Neural crest cell (in vitro differentiated cells): ENCODE measurements at places on chromosomes 5 and 9.
A peak's percentile ranks its signal among the peaks of the same experiment; 100 is the strongest.

DNA sequence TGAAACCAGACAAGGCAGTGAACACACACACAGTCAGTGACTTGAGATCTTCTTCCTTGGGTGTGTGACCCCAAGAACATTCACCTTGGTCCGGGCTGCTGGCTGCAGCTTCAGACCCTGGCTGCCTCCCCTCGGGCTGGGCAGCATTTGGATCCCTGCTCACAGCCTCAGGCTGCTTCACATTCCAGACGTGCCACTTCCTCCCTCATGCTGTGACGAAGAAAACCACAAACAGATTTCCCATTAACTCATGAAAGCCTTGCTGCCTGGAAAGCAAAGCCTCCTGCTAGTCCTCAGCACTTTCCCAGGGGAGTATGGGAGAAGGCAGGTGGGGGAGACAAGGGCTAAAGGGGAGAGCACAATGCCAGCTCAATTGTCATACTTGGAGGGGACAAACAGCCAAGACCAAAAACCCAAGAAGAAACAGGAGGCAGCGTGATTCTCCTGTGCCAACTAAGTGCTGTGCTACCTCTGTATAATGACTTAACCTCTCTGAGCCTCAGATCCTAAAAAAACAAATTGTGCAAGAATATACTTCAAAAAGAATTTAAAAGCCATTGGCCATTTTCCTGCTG lies 594.6 kb upstream of the BRINP1 start:
- H3K4me3 ChIP-seq = no peak overlapping the region
- peaks cover 41% of the 10 kb centered on the region for H3K27me3 ChIP-seq
- H3K4me1 ChIP-seq = peaks cover under 1% of the 10 kb centered on the region
- H3K27ac ChIP-seq = no peak overlapping the region
- no peaks in the 10 kb centered on the region for H3K36me3 ChIP-seq

DNA sequence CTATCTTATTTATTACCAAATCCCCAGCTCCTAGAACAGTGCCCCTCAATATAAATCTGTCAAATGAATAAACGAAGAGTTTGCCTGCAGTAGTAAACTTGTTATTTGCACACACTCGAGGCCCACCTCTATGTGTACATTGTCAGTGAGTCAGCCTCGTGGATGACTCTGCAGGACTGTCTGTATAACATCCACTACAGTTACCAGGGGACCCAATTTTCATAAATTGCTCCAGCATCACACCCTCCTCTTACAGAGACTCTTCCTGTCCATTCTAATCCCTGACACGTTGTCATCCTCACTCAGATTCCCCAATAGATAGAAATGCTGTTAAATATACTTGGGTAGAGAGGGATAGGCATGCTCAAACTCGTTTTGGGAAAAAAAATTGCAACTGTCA lies 478.5 kb downstream of the RAB3C start:
- H3K4me1 ChIP-seq = peaks cover 4% of the 10 kb centered on the region
- no peaks in the 10 kb centered on the region for H3K27me3 ChIP-seq
- no peak for DNase-seq
- no peak overlapping the region for H3K4me3 ChIP-seq
- no peaks in the 10 kb centered on the region for H3K36me3 ChIP-seq

- H3K27me3 ChIP-seq = peaks cover 6% of the 10 kb centered on the region
- no peaks in the 10 kb centered on the region for H3K36me3 ChIP-seq
- DNase-seq = no peak
Measured at GRCh38 chr9:22033012-22033630, 24.0 kb upstream of the CDKN2B start.

DNA sequence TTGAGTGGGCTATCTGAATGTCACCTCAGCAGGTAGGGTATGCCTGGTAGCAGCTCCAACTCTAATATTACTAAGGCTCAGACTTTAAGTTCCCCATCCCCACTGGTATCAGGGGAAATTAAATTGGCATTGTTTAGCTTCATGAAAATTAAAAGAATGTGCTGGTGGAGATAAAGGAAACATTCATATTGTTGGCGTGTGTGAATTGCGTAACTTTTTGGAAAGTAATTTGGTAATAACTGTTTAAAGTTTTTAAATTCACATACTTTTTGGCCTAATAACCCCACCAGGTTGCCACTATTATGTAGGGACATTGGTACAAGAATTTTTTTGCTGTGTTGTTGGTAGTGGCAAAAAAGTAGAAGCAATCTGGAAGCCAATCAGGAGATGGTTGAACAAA lies 29.4 kb downstream of the TNPO1 start:
- H3K27ac ChIP-seq = no peak overlapping the region
- H3K4me3 ChIP-seq = peak overlapping the region; percentile 62
- H3K36me3 ChIP-seq = peaks cover 2% of the 10 kb centered on the region
- no peaks in the 10 kb centered on the region for H3K27me3 ChIP-seq

- no peaks in the 10 kb centered on the region for H3K36me3 ChIP-seq
- DNase-seq = no peak
- no peak overlapping the region for H3K27ac ChIP-seq
- peaks cover 8% of the 10 kb centered on the region for H3K4me1 ChIP-seq
- no peak overlapping the region for H3K4me3 ChIP-seq
- H3K27me3 ChIP-seq = no peaks in the 10 kb centered on the region
Measured at GRCh38 chr5:122172207-122172606, 42.9 kb downstream of the ZNF474 start.

DNA sequence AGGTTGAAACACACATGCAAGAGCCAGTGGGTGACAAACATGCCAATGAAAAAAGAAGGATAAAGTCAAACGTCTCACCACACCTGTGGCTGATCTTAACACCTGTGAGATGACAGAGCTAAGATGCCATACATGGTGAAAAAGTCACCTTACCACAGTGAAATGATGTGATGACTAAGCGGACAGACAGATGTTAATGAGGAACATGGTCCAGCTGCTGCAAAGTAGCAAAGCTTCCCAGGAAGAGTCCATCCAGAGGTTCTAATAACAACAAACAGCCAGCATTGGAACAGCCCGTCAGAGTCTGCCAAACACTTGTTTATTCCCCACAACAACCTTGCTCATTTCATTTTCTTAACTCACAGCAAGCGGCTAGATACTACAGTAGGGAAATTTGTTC lies 1.9 kb downstream of the KIAA1191 start:
- H3K4me1 ChIP-seq = peaks cover 23% of the 10 kb centered on the region
- no peak for DNase-seq
- no peak overlapping the region for H3K27ac ChIP-seq
- peaks cover 17% of the 10 kb centered on the region for H3K27me3 ChIP-seq
- peaks cover 3% of the 10 kb centered on the region for H3K36me3 ChIP-seq

- no peak overlapping the region for H3K4me3 ChIP-seq
- no peaks in the 10 kb centered on the region for H3K27me3 ChIP-seq
- no peak overlapping the region for H3K27ac ChIP-seq
Measured at GRCh38 chr9:8715788-8716187, 916.2 kb upstream of the DMAC1 start.

- peak overlapping the region; percentile 93 for H3K4me3 ChIP-seq
- H3K27ac ChIP-seq = no peak overlapping the region
- peaks cover 3% of the 10 kb centered on the region for H3K36me3 ChIP-seq
- DNase-seq = no peak
- H3K4me1 ChIP-seq = peaks cover 24% of the 10 kb centered on the region
Measured at GRCh38 chr9:106857811-106858470, 5.0 kb upstream of the ZNF462 start.

DNA sequence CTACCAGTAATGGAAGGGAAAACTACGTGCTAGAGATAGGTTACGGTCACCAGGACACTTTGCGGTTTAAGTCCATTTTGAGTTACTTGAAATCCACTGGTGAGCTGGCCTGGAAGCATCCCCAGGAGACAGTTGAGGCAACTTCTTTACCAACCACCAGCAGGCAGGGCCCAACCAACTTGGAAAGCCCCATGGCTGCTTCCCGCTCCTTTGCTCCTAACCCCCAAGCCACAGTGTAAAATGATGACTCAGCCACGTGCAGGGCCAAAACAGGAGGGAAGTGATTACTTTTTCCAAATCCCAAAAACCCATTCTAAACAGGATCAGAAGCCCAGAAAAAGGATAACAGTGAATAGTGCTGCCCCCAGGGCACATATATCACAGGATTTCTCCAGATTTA lies 87.4 kb downstream of the PAX5 start:
- H3K4me3 ChIP-seq = no peak overlapping the region
- H3K27me3 ChIP-seq = peaks cover 6% of the 10 kb centered on the region
- no peak overlapping the region for H3K27ac ChIP-seq
- no peaks in the 10 kb centered on the region for H3K36me3 ChIP-seq
- no peak for DNase-seq

DNA sequence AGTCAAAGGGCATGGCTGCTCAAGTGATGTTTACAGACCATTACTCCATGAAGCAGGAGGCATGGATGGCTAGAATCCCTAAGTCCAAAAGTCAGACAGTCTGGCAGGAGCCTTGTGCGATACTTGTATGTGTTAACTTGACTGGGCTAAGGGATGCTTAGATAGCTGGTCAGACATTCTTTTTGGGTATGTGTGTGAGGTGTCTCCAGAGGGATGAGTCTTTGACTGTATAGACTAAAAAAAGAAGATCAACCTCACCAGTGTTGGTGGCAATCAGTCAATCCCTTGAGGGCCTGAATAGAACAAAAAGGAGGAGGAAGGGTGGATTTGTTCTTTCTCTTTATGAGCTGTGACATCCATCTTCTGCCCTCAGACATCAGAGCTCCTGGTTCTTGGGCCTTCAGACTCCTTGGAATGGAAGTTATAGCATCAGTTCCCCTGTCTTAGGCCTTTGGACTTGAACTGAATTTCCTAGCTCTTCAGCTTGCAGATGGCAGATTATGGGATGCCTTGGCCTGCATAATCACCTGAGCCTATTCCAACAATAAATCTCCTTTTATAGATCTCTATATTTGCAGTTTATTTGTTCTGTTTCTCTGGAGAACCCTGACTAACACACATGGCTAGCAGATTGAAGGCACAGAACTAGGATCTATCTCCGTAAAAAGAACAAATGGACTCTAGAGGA lies 9.7 kb upstream of the HSPB3 start:
- DNase-seq = no peak
- H3K27ac ChIP-seq = no peak overlapping the region
- no peaks in the 10 kb centered on the region for H3K36me3 ChIP-seq
- H3K27me3 ChIP-seq = no peaks in the 10 kb centered on the region

- H3K4me1 ChIP-seq = no peaks in the 10 kb centered on the region
- no peaks in the 10 kb centered on the region for H3K27me3 ChIP-seq
- no peak for DNase-seq
Measured at GRCh38 chr5:127061956-127062355, 11.3 kb downstream of the C5orf63 start.

DNA sequence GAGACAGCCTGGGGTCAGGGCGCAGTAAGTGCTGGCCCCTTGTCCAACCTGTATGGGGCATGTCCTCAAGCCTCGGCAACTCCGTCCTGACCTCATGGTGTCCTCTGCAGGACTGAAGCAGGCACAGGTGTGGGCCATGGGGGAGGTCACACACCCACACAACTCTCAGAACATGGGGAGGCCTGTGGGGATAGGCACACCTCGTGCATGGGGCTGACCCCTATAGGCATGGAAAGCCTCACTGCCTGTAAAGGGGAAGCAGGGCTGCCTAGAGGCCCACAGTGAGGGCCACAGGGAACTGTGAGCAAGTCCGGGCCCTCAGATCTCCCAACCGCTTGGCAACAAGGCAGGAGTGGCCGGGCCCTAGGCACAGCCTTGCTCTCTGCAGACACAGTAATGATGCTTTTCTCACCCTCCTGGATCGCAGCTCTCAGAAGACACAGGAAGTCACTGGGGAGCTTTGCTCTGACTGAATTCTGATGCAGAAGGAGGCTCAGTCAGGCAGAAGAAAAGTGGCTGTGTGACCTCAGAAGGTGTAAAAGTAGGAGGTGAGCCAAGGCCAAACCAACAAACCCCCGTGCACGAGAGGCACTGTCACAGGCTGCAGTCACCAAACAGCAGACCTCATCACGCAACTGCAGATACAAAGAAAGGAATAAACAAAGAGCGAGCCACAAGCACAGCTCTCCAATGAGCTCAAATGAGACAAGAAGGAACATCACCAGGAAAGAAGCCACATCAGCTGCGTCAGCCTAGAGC lies 5.4 kb downstream of the IPPK start:
- H3K36me3 ChIP-seq = no peaks in the 10 kb centered on the region
- H3K4me1 ChIP-seq = peaks cover 55% of the 10 kb centered on the region
- peak overlapping the region; percentile 48 for H3K4me3 ChIP-seq
- H3K27ac ChIP-seq = peak overlapping the region; percentile 47

GRCh38 chr9:85515021-85515420 lies 226.7 kb downstream of the AGTPBP1 start:
- no peaks in the 10 kb centered on the region for H3K36me3 ChIP-seq
- peaks cover 6% of the 10 kb centered on the region for H3K4me1 ChIP-seq
- H3K4me3 ChIP-seq = no peak overlapping the region
- peaks cover 3% of the 10 kb centered on the region for H3K27me3 ChIP-seq

DNA sequence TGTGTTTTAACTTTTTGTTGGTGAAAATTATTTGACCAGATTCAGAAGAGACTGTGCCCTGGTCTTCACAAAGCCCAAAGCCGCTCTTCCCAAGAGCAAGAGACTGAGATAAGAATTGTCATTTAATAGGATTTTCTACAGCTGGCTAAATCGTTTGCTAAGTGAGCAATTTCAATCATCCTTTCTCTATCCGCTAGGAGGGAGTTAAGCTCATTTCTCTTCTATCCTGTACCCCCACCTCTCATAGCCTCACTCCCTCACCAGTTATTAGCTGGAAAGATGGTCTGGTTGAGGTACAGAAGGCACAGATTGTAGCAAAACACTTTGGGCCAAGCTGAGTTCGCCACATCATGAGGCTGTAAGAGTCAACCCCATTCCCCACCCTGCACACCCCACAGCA lies 43.0 kb upstream of the SIL1 start:
- no peak for DNase-seq
- no peaks in the 10 kb centered on the region for H3K4me1 ChIP-seq
- no peak overlapping the region for H3K4me3 ChIP-seq
- no peak overlapping the region for H3K27ac ChIP-seq
- peaks cover 3% of the 10 kb centered on the region for H3K27me3 ChIP-seq
- no peaks in the 10 kb centered on the region for H3K36me3 ChIP-seq

- no peak overlapping the region for H3K27ac ChIP-seq
- peaks cover 6% of the 10 kb centered on the region for H3K4me1 ChIP-seq
- peaks cover 54% of the 10 kb centered on the region for H3K27me3 ChIP-seq
- H3K4me3 ChIP-seq = no peak overlapping the region
Measured at GRCh38 chr5:75753182-75753581, 35.9 kb upstream of the POC5 start.
